ENCODE measurements at places on chromosomes 4 and X. TPM values are rescaled to one million over a fixed set of nuclear protein-coding genes. Genes with fewer than 3 reads are reported as not detected.

GRCh38 chr4:69984030-69984443 is 11.7 kb upstream of the STATH start:
- peak; percentile 24 for DNase-seq

GRCh38 chr4:41294445-41295062 is 37.8 kb downstream of the UCHL1 start:
- DNase-seq: no peak

Gene MAGEB5
- polyA plus RNA-seq: not detected

Gene CT47B1
- polyA plus RNA-seq: not detected

- no peak for DNase-seq
These were observed 104.3 kb upstream of the TTC29 start for GRCh38 chr4:147049946-147050345.

DNA sequence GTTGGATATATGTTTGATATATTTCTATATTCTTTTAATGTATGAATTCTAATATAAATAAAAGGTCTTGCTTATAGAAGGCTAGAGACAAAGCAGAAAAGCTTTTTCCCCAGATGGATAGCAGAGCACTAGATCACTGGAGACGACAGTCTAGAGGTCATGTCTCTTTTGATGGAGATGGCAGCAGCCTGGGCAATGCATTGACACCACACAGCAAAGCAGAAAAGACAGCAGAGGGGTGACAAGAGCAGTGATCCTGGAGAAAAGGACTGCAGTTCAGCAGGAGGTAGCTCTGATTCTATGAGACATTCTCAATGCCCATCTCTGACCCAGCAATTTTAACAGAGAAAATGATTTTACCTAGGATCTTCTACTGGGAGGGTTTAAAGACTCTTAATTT is 210.6 kb downstream of the DTHD1 start:
- DNase-seq: no peak

Gene XG
- polyA plus RNA-seq: 0.69 TPM

Gene CTAG2
- polyA plus RNA-seq: not detected

Gene ENPEP
- 210 TPM for polyA plus RNA-seq

DNA sequence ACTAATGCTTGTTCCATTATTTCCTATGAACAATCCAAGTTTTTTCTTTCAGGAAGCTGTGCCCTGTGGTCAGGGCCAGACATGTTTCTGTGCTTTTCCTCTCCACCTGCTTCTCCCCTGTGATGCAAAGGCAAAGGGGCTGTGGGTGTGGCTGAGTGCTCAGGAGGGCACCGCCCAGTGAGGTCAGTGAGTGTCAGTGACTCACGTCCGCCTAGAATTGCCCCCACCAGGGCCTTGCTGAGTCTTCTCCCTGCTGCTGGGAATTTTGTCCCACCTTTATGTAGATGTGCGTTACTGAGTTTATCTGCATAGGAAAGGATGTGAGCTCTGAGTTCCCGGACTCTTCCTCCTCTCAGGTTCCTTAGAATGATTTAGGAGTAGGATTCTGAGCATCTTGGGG is 283.2 kb downstream of the DCHS2 start:
- no peak for DNase-seq

- no peak for DNase-seq
These were observed 70.0 kb downstream of the MGST2 start for GRCh38 chr4:139735381-139736273.

GRCh38 chr4:146237092-146237491 is 22.8 kb downstream of the REELD1 start:
- DNase-seq: no peak

DNA sequence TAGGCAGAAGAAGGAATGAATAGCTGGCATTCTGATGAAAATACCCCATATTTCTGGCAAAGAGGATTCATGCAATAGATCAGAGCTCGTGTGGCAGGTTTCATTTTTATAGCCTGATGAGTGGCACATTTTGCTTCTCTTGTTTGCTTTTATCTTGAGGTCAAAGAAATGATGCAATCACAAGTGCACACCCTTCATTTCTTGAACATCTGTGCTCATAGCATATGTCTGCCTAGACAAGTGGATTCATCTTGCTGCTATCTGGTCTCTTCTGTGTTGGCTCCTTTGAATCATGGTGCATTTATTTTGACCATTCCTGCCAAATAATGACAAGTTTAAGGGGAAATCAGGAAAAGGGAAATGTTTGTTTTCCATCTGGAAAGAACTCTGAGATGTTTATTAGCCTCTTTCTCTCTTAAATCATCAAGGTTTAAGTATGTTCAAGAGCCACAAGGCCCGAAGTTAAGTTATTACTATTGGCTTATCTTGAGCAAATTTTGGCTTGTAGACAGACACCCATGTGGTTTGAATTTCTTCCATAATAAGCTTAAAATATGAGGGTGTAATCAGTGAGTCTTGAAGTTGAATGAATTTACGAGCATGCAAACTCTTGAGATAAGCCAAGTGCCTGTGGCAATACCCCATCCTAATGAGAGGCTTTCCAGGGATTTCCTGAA is 59.3 kb upstream of the HS3ST1 start:
- peak; percentile 33 for DNase-seq

Gene PRKG2
- 1.6 TPM for polyA plus RNA-seq

DNA sequence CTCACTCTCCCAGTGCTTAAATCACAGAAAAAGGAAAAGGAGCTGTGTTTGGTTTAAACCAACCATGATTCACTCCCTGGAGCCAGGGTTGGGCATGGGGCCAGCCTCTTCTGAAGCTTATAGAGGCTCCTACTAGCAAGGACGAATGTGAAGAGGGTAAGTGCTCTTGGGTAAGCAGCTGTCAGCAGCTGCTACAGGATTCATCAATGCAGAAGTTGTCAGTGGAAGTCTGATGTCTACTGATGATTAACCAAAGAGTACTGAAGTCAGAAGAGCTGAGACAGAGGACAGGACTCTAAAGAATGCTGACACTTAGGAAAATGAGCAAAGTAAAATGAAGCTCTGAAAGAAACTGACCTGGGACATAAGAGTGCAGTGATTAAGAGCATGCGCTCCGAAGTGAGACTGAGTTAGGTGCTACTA is 32.7 kb upstream of the JADE1 start:
- no peak for DNase-seq

Gene UCP1
- polyA plus RNA-seq: not detected

GRCh38 chr4:15703439-15703838 is 574 bp downstream of the BST1 start:
- DNase-seq: no peak

GRCh38 chrX:68947882-68948605 is 119.2 kb downstream of the EFNB1 start:
- DNase-seq: no peak

- no peak for DNase-seq
These were observed 367.8 kb upstream of the RASGEF1B start for GRCh38 chr4:81839347-81840042.

DNA sequence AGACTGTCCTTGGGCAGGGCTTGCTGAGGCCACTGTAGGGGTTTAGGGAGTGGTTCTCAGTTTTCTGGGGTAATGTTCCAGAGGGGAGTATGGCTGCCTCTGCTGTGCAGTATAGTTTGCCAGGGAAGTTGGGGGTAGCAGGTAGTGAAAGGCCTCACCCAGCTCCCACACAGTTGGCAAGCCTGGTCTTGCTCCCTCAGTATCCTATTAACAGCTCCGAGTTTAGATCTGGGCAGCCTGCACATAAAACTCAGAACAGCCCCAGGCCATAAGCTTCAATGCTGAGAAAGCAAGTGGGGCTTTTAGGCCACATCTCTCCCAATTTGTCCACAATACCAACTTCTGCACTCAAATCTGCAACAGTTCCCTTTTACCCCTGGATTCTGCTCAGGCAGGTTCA is 205.2 kb downstream of the GALNTL6 start:
- DNase-seq: no peak

Gene PCYT1B
- 2.6 TPM for polyA plus RNA-seq

GRCh38 chr4:1541449-1542225 is 135.4 kb upstream of the NKX1-1 start:
- DNase-seq: no peak

DNA sequence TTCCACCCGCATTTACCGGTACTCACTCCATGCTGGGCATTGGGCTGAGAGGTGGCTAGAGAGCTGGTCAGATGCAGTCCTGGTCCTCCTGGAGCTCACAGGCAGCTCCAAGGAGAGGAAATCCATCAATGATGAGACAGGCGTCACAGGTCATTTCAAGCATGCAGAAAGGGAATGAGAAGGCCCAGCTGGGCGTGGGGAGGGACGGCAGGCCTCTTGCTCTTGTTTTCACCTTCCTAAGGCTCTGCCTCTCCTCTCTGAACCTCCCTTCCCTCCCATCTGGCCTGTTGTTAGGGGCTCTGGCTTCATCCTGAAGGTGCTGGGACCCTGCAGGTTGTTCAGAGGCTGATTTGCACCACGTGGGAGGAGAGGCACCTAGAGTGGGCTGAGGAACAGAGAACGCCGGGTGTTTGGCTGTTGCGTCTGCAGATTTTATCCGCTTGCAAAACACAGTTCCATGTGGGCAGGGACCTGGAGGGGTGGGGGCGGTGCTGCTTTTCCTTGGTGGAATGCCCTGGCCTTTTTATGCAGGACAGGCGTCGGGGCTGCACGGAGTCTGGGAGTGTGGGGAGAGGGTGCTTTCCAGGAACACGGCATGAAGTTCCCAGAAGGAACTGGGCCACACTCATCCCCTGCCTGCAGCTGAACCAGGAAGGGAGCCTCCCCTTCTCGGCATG is 81.5 kb upstream of the PSAPL1 start:
- peak; percentile 28 for DNase-seq

DNA sequence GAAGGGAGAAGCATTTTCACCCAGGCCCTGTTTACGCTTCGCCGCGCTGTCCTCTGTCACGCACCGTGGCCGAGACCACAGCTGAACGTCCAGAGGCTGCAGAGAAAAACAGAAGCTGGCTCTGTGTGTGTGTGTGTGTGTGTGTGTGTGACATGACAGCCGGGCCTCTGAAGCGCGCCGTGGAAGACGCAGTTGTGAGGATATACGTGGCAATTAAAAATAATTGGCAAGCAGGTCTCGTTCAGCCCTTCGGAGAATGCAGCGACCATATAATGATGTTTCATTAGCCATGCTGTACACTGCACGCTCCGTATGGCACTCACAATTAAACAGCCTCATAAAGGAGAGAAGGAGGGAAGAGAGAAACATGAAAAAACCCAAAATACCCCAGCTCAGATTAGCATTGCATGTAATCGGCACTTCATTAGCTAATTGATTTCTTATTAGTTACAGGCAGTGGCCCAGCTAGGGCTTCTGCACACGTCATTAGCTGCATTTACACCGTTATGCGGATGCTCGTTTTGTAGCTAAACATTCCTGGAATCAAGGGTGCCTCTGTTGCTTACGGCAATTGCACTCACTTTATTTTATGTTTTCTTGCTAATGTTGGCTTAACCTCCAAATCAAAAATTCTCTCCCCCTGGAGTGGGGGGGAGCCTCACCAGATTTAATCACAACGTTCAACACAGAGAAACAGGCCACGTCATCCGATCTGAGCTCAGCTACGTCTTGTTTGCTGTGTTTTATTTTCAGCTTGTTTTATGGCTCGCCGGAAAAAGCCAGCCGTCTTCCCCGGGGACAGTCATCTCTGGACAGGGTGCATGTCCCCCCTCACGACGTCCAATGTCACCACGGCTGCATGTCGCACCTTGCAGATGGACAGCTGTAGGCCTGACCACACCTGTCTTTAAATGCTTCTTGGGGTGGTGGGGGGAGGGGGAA is 74.6 kb upstream of the SHOX start:
- no peak for DNase-seq

Gene RGN
- 29.6 TPM for polyA plus RNA-seq

DNA sequence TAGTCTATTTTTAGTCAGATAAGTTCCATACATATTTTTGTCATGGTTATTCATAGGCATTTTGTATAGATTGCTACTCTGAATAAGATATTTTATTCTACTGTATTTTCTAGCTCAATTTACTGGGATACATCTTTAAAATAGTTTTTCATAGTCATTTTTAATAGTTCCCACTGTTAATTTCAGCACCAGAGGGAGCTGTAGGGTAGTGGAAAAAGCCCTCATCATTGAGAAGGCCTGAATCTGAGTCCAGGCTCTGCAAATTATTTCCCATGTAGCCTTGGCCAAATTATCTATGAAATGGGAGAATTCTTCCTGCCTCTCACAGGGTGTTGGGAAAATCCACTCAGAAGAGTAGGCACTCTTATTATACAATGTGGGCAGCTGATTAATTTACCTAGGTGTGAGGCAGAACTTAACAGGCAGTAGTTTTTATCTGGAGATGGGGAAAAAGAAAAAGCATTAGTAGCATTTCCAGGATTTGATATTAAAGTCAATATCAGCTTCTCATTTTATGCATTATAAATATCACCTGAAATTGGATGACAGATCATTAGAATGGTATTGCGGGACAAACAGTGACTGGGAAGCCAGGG is 102.9 kb upstream of the PAQR3 start:
- DNase-seq: peak; percentile 15

- DNase-seq: no peak
These were observed 17.1 kb upstream of the MAP7D3 start for GRCh38 chrX:136268051-136269048.

GRCh38 chr4:106365613-106366012 is 3.0 kb downstream of the GIMD1 start:
- DNase-seq: no peak

DNA sequence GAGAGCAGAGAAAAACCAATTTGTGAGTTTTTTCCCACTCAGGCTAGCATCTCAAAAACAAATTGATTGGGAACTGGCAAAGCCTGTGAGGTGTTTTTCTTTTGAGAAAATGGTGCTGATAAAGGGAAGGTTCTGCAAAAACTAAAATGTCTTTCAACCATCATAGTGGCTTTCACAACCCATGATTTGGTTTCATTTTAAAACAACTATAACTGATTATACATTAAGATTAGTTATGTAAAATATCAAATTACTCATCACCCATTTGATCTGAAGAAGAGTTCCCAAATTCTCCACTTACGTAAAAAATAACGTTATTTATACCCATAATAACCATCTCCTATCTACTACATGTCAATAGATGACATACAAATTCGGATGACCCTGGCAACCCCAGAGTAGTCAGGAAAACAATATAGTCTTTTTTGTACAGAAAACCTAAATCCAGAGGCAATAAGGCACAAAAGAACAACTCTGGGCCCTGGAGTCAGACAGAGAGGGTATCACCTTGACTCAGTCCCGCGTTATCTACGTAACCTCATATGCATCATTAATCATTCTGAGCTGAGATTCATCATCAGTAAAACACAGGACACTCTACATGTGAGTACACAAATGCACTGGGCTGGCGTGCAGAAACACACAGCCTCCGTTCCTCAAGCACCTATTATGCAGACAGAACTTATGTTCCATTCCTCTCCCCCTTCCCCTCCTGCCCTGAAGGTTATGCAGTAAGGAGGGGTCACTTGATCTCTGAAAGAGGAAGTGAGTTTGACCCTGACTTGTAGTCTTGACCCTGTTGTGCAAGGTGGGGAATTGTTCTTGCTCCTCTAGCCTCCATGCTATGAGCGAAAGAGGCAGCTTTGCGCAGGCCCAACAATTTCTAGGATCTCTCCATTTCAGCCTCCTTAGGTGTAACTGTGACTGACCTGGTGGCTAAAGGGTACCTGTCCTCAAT is 82.2 kb downstream of the SLC9A7 start:
- no peak for DNase-seq

Measured in left renal cortex interstitium (tissue), 4 donors.